ENCODE measurements at places on chromosomes 2 and 18. TPM values are rescaled to one million over a fixed set of nuclear protein-coding genes. Genes with fewer than 3 reads are reported as not detected.

Gene CCDC178
- not detected for total RNA-seq

Gene HES6
- total RNA-seq: 5.7 TPM

Gene NPC1
- total RNA-seq: 87.6 TPM

Gene XPO1
- 158 TPM for total RNA-seq

Gene VIT
- not detected for total RNA-seq

Gene ZNF521
- 1.8 TPM for total RNA-seq

Gene G6PC2
- not detected for total RNA-seq

Gene DES
- not detected for total RNA-seq

Gene GKN1
- not detected for total RNA-seq

Gene SALL3
- not detected for total RNA-seq

Gene C2orf92
- 13.6 TPM for total RNA-seq

Gene CKAP2L
- total RNA-seq: 26.8 TPM

Gene FSHR
- not detected for total RNA-seq

Gene OSBPL6
- 0.42 TPM for total RNA-seq

Gene CYP26B1
- total RNA-seq: not detected

Gene RAB27B
- 1.5 TPM for total RNA-seq

Gene ATF2
- total RNA-seq: 74.3 TPM

Gene SLC5A7
- not detected for total RNA-seq

Gene PCBP1
- 363 TPM for total RNA-seq

Gene IL36B
- not detected for total RNA-seq

Gene GNLY
- total RNA-seq: 903 TPM

Gene CFAP65
- not detected for total RNA-seq

Gene UBE2F
- 51.3 TPM for total RNA-seq

Gene HAAO
- not detected for total RNA-seq

Gene IL1A
- total RNA-seq: 12.3 TPM

Gene TMX3
- 53.0 TPM for total RNA-seq

Gene CERKL
- total RNA-seq: not detected

Gene MYO5B
- total RNA-seq: not detected

Gene KIF1A
- 0.45 TPM for total RNA-seq

Gene CABLES1
- not detected for total RNA-seq

Gene ALLC
- not detected for total RNA-seq
